ENCODE measurements at places on chromosomes 1 and 21.

DNA sequence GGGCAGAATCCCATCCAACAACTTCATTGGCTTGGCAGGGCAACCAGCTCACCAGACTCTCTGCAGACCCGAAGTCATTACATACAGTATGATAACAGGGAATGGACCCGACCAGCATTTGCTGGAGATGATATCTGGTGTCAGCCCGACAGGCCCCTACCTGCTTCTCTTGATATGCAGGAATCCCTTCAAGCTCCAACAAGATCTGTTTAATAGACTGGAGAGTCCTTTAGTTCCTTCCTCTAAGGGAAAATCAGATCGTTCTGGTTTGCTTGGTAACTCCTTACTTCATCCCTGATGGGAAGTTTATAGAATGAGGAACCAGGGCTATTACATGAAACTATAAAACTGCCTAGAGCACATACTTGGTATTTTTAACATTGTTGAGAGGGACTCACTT, 61.2 kb downstream of the EDARADD start:
- no peak for DNase-seq

DNA sequence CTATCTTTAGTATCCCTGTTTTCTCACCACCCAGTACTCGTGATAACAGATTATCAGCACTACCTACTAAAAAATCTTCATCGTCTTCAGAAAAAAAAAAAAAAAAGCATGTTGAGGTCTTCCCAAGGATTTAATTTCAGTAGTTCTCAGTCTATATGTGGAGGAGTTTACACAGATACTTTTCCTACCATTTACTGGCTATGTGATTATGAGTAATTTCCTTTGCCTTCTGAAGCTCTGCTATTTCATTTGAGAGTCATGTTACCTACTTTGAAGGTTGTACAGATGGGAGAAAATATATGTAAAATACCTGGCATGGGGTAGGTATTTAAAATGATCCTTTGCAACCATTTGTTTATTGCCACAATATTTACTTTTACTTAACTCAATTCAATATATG, 399.7 kb downstream of the NEGR1 start:
- no peak for DNase-seq

DNA sequence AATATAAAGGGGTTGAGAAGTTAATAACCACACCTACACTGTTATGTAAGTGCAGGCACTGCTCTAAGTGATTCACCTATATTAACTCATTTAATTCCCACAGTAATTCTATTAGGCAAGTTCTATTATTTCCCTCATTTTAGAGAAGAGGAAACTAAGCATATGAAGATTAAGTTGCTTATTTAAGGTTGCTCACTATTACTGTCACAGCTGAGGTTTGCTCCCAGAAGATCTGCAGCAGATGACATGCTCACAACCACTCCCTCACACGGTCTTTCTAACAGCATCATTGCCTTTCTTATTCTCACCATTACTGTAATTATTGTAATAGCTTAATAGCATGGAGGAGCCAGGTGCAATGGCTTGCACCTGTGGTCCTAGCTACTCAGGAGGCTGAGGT, 196.4 kb upstream of the GREM2 start:
- DNase-seq, result no peak

DNA sequence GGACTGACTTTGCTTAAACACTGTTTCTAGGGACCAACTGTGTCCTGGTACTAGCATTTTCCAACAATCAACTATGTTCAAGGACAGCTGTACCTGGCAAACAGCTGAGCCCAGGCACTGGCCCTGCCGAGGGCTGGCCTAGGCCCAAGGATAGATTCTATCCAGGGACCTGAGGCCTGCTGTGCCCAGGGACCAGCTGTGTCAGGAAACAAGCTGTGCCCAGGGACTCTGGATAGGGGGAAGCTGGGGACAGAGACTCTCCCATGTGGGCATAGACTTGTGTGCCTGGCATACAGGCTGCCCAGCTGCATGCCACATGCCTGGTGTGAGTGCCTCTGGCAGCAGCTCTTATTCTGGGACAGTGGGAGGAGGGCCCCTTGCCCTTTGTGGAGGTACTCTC, 38.1 kb upstream of the POU3F1 start:
- no peak for DNase-seq

- DNase-seq, result no peak
These were observed 4.6 kb downstream of the TMEM63A start for GRCh38 chr1:225877580-225877979.

GRCh38 chr1:59664166-59664565, 150.6 kb upstream of the HOOK1 start:
- DNase-seq, result no peak

DNA sequence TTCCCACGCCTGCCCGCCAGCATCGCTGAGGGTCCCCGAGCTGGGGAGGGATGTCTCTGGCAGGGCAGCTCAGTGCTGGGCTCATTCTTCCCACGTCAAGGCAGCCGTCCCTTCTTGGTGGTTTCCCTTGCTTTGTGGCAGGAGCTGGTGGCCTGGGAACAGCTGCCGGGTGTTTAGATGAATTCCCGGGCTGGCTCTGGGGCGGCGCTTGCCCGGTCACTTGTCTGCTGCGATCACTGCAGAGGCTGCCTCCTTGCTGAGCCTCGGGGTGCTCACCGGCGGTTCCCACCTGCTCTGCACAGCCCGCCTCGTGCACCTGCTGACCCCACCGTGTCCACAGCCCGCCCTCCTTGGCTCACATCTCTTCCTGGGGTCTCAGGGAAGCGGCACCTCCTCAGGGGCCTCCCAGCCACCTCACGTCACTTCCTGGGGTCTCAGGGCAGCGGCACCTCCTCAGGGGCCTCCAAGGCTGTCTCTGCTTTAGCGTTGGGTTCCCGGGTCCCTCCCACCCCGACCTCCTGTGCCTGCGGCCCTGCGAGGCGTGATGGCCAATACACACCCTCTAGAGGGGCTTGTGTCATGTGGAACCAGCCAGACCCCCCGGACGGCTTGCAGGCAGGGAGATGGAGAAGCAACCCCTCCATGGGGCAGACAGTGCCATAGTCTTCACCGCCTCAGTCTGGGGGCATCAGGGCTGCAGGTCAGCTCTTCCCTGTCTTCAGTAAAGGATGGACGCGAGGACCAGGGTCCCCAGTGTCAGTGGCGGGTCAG, 13.5 kb downstream of the COL18A1 start:
- no peak for DNase-seq

DNA sequence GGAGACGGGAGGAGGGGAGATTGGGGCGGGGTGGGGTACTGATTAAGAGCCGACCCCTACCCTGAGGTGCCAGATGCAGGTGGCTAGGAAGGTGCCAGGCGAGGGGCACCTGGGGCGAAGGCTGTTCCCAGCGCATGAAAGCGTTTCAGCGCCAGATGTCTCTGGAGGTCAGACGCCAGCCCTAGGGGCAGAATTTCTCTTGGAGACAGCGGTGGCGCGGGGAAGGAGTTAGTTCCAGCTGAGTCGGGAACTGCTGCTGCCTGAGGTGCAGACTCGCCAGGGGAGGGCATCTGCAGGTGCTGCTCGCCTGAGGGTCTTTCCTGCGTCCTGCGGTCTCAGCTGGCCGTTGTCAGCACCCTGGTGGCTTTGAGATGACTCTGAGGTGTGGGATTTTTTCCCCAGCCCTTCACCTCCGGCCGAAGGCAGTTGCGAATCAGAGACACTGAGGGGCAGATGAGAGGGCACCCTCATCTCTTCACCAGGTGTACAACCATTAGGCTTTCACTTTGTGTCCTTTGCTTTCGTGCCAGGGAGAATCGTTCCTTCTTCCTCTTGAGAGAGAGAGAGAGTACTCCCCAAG, 539 bp downstream of the CGN start:
- no peak for DNase-seq

- DNase-seq, result no peak
These were observed 14.1 kb downstream of the SUCO start for GRCh38 chr1:172547071-172547470.

GRCh38 chr1:205014783-205015182, 28.2 kb upstream of the CNTN2 start:
- no peak for DNase-seq

GRCh38 chr1:106681939-106682522, 374.4 kb upstream of the PRMT6 start:
- DNase-seq, result no peak

DNA sequence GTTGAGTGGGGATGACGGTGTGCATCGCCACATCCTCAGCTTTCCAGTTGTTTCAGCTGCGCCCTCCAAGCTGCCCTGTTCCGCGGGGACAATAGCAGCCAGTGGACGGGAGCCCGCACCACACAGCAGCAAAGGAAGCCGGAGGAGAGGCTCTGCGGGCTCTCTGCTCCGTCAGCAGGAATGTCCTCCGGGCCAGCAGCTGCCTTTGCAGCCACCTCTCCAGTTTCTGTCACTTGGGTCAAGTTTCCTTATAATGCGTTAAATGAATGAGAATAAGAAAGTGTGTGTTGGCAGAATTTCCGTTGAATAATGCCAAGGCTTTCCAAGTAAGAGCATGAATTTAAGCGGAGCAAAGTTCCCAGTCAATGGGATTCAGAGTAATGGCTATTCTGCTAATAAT, 263.3 kb downstream of the KIF26B start:
- no peak for DNase-seq

All from activated CD4-positive, alpha-beta T cell treated with anti-CD3 and anti-CD28 coated beads, Interleukin-2, Interleukin-4, amounts not matched to agents 100 ng/mL and 50 ng/mL, durations not matched to agents 16 hours and 8 hours (primary cell).